Natural killer cell (primary cell): ENCODE measurements at places on chromosomes 4 and X. TPM values are rescaled to one million over a fixed set of nuclear protein-coding genes. Genes with fewer than 3 reads are reported as not detected.

HMGN5 gene
- 0.95 TPM for total RNA-seq

ARMCX4 gene
- 9.2 TPM for total RNA-seq

NKX3-2 gene
- not detected for total RNA-seq

SH3RF1 gene
- total RNA-seq, result 2.4 TPM

TCEAL7 gene
- total RNA-seq, result not detected

TLR3 gene
- 8.3 TPM for total RNA-seq

GIMD1 gene
- not detected for total RNA-seq

BMPR1B gene
- not detected for total RNA-seq

SUPT20HL2 gene
- total RNA-seq, result not detected

GSX2 gene
- total RNA-seq, result not detected

DCAF8L2 gene
- total RNA-seq, result not detected

CLIC2 gene
- 0.20 TPM for total RNA-seq

EVC2 gene
- 0.20 TPM for total RNA-seq

DCLK2 gene
- total RNA-seq, result not detected

TREX2 gene
- 3.1 TPM for total RNA-seq

ALAS2 gene
- not detected for total RNA-seq

SHOX gene
- not detected for total RNA-seq

GUCY1B1 gene
- total RNA-seq, result 4.0 TPM

HHIP gene
- total RNA-seq, result not detected

HS3ST1 gene
- total RNA-seq, result not detected

DCHS2 gene
- not detected for total RNA-seq

PHF8 gene
- total RNA-seq, result 72.6 TPM

CHST7 gene
- 15.9 TPM for total RNA-seq

IKBKG gene
- 64.8 TPM for total RNA-seq

CC2D2A gene
- 1.6 TPM for total RNA-seq

CXCL13 gene
- not detected for total RNA-seq

LRCH2 gene
- not detected for total RNA-seq

TRPC5OS gene
- total RNA-seq, result not detected

CENPVL3 gene
- not detected for total RNA-seq

INTS6L gene
- total RNA-seq, result 30.2 TPM

CCDC110 gene
- not detected for total RNA-seq

PARM1 gene
- total RNA-seq, result 0.24 TPM

UGT2A1 gene
- total RNA-seq, result not detected

MAGEA12 gene
- not detected for total RNA-seq

PAGE2B gene
- 1.2 TPM for total RNA-seq

EIF4E gene
- 92.4 TPM for total RNA-seq

SOX3 gene
- not detected for total RNA-seq

CYBB gene
- 20.9 TPM for total RNA-seq

CHRDL1 gene
- total RNA-seq, result not detected

WNK3 gene
- total RNA-seq, result 0.05 TPM
